CD4-positive, alpha-beta T cell treated with Interleukin-15 for 4 hours (primary cell): ENCODE measurements at places on chromosomes 1 and 21.

DNA sequence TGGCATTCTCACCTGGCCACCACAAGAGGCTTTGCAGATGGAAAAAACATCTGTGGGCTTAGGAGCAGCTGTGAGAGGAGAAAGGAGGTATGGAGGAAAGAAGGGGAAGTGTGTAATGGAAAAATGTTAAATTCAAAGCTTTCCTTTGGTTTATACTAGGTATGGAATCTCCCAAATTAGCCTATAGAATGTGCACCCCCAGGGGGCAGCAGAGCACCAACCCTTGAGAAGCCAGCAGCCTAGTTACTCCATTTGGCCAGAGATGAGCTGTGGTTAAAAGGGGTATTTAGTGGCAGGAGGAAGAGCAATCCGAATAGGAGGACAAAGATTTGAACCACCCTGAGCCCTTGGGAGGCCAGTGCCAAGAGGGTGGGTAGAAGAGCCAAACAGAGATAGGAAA, 97.5 kb upstream of the CTTNBP2NL start:
- DNase-seq = no peak

- no peak for DNase-seq
These were observed 3.3 kb downstream of the CSRP1 start for GRCh38 chr1:201503397-201504176.

- DNase-seq = no peak
These were observed 140.3 kb downstream of the FOXD2 start for GRCh38 chr1:47578026-47578720.

DNA sequence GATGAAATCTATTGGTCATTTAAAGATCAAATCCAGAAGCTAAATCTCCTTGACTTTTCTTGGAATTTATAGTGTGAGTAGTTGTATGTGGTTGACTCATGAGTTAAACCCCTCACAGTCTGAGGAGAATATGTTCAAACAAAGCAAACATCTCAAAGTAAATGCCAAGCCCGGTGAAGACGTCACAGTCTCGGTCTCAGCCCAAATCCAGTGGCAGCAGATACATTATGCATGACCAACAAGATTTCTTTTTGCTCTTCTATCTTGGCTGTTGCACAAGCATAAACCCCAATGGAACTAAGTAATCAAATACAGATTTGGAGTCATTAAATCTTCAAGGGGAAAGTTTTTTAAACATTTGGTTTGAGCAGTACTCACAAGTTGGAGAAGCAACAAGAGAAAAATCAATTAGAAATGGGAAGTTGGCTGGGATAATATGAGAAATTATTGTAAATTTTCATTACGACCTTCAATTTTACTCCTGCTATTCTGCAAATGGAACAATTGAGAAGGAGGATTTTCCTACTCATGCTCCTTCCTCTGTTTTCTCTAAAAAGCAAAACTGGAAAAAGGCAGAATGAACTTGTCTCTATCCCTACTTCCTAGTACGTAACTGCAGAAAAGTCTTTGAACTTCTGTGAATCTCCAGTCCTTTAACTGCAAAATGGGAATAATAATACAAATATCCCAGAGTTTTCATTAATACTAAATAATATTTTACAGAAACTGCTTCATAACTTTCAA, 575.8 kb downstream of the NUF2 start:
- DNase-seq = no peak

DNA sequence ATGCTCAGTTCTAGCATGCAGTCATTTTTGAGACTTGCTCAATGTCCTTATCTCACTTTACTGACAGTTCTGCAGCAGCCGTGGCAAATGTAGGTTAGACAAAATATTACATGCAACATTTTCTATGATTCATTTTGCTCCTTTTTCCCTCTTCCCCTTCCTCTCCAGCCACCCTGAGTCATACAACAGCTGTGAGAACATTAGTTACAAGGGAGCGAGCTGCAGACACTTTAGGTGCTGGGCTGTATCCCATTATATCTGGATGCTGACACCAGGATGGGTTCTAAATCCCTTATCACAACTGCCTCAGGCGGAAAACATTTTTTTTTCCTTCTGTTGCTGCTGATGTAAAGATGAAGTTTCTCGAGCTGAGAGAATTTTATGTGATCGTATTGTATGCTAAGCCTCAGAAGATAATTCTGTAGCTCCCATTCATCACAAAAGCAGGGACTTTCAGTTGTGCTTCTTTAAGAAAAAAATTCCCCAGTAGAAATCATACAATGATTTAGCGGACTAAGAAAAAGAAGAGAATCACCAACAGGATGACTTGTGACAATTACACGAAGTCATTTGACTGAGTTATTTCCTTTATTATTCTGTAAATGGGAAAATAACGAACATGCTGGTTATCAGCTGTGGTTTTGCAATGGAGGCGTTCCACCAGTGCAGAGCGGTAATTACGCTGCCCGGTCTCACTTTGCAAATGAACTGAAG, 345.0 kb downstream of the DISC1 start:
- no peak for DNase-seq

DNA sequence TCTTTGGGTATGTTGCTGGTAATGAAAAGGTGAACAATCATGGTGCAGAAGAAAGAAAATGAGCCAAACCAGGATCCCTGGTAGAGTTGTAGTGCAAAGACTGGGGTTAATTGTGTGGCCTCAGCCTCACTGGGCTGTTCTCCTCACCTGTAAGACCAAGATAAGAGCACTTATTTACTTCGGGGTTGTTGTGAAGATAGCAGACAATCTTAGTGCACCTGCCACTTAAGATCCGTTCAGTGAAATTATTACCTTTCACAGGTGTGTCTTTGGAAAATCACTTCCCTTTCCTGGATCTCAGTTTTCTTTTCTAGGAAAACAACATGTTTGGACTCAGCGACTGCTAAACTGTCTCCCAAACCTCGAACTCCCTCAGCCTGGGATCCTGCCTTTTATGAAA, 1.3 kb upstream of the FGGY start:
- no peak for DNase-seq

DNA sequence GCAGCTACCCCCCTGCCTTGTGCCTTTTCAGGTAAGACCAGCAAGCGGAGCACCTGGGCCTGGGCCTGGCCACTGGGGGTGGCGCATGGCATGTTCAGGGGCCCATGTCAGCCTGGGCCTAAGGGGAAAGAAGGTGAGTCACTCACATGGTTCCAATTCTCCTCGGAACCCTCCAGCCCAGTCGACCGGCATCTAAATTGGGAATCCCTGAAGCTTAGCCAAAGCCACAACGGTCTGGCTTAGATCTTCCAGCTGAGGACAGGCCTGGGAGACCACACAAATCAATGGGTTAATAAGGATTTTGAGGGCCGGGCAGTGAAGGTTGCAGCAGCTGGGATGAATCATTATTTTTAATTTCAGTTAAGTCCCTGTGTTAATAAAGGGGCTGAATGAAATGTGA, 145.1 kb upstream of the SMYD2 start:
- DNase-seq = no peak
